ENCODE measurements at places on chromosomes 4 and X.

DNA sequence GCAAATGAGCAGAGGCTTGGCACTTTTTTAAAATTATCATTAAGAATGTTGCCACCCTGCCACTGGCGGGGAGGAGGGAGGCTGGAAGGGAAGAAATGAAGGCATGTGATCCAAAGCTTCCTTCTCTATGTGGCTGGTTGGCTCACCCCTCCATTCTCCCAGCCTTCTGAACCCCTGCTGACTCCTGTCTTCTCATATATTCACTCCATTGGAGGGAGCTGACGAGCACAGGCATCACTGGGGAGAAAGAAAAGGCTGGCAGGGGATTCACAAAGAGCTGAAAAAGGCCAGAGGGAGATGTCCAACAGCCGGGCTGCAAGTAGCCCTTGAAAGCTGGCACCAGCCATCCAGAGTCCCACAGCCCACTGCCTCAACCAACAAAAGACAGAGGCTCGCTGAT, 495.6 kb downstream of the BCOR start:
- no peak for DNase-seq

GRCh38 chr4:108574402-108574801, 46.0 kb upstream of the RPL34 start:
- DNase-seq = no peak

GRCh38 chr4:99983289-99983943, 33.3 kb upstream of the H2AZ1 start:
- no peak for DNase-seq

DNA sequence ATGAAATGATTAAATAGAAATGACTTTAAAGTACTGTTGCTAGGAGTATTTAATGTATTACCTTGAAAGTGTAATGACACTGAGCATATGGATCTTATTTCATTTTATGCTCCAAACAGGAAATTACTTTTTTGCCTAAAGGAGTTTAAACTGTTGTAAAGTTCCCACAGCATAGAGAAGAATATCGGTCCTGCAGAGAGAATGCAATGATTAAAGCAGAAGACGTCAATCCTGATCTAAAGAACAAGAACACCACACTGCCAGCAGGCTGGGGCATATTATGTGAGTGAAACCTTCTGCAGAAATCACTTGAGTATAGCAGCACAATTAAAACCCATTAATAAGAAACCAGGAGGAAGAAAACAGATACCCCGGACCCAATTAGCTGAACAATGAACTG, 72.8 kb upstream of the CAMK2D start:
- no peak for DNase-seq

DNA sequence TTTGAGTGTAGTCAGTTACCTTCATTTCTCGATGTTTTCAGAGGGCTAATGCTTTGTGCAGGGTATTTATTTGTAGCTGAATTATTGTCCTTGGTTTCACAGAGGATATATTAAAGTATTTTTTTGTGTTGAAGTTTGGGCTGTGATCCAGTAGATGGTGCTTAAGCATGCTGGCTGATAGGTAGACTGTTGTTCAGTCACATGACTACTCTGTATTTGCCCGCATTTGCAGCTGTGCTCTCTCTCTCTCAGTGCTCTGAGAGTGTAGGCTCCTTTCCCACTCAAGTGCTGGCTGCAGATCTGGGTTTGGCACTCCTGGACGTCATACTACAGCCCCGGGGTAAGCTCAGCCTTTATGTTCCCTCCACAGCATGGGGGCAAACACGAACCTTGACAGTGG, 21.7 kb downstream of the RAB40AL start:
- no peak for DNase-seq

- no peak for DNase-seq
Measured at GRCh38 chr4:87074121-87074488, 139.3 kb downstream of the AFF1 start.

DNA sequence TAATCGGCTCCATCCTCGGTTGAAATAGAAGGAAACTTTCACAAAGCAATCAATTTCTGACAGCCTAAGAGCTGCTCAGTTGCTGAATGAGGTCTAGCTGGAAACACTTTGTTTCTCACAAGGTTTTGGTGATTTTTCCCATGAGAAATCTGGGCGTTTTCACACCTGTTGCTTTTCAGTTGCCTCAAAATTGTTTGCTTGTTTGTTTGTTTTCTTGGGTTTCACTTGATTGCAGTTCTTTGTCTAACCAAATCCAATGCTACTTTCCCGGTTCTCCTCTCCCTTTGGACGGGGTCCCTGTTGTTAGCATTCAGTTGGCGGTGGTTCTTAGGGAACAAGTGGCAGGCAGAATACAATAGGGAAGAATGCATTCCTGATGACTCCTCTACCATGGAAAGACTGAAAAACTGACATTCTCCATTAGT, 135.5 kb downstream of the PALLD start:
- DNase-seq = no peak

GRCh38 chr4:1171311-1172227, 814 bp downstream of the SPON2 start:
- peak; percentile 10 for DNase-seq

GRCh38 chrX:21863241-21863640, 7.5 kb downstream of the YY2 start:
- DNase-seq = no peak

GRCh38 chr4:21848021-21848420, 100.6 kb downstream of the KCNIP4 start:
- DNase-seq = no peak
